BJ (cell line): ENCODE measurements at places on chromosomes 3 and 15. TPM values are rescaled to one million over a fixed set of nuclear protein-coding genes. Genes with fewer than 3 reads are reported as not detected.

DNA sequence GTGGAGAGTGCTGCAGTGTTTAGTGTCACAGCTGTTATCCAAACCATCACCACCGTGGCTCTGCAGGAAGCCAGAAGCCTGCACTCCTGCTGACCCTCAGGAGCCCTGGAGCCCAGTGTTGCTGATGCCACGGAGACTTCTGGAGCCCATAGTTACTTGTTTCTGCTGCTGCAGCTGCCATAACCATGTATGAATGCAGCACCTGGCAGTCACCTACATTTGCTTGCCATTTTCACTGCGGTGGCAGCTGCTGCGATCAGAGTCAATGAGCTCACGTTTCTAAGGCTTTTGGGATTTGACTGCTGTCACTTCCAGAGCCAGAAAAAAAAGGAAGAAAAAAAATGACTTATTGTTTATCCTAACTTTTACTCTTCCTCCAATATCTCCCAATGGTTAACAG is 299.2 kb upstream of the THRB start:
- DNase-seq = no peak

- DNase-seq = no peak
These were observed 734 bp downstream of the TBL1XR1 start for GRCh38 chr3:177196456-177197040.

- DNase-seq = no peak
These were observed 713.5 kb upstream of the ARPP21 start for GRCh38 chr3:34925851-34926250.

GRCh38 chr3:104234442-104235194 is 1132.1 kb upstream of the ALCAM start:
- DNase-seq = no peak

GRCh38 chr15:57322602-57323250 is 53.6 kb upstream of the CGNL1 start:
- DNase-seq = no peak

GRCh38 chr3:105806359-105806758 is 62.5 kb downstream of the CBLB start:
- DNase-seq = no peak

DNA sequence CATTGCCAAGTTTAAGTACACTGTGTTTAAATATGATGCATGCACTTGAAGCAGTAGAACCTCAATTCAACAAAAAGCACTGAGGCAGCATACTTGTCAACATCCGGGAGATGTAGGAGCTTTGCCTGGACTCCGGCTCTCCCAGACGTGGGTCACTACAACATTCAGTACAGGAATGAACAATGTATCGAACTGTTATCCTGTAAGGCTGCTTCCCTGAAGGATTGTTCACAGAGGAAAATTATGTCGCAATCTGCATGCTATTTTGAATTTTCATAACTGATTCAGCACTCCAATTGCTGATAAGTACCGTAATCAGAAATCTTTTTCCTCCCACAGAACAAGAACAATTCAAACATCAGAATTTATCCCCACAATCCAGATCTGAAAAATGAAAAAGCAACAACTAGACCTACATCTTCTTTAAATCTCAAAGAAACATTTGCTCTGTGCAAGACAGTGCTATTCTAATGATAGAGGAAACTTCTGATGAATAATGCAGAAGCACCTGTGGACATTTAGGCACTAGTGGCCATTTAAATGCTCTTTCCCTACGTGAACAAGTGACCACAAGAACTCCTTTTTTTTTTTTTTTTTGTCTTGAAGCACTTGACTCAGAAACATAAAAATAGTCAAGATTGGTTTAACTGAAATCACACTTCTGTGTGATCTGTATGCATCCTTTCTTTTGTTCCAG is 113.4 kb downstream of the PLCH1 start:
- no peak for DNase-seq

DNA sequence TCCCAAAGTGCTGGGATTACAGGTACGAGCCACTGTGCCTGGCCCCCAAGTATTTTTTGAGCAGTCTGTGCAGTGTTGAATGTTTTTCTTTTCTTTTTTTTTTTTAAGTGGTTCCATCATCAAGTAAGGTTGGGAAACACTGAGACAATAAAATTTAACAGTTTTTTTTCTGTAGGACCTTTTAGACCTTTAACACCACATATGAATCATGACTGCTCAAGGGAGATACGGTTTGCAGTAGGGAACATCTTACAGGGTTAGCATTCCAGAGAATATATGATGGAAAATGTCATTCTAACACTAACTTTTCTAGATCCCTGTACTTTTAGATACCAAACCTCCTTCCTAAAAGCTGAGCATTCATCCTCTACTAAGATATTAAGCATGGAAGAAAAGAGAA is 41.7 kb downstream of the SNX4 start:
- no peak for DNase-seq

- DNase-seq = no peak
These were observed 133.1 kb upstream of the PLXNA1 start for GRCh38 chr3:126849768-126850167.

- no peak for DNase-seq
These were observed 120.2 kb upstream of the IGSF10 start for GRCh38 chr3:151581035-151581434.

DNA sequence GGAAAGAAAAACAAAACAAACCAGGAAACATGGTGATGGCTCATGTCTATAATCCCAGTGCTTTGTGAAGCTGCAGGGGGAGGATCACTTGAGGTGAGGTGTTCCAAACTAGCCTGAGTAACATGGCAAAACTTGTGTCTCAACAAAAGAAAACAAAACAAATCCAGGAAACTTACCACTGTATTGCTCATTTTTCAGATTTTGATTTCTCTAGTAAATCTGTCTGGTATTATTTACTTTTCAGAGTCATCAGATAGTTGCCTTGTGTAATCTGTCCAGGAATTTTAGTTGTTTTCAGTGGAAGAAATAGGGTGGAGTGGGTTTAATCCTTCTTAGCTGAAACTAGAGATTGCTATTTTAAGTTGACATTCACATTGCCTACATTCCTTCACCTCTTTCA is 91.8 kb upstream of the ALCAM start:
- peak; percentile 45 for DNase-seq

DNA sequence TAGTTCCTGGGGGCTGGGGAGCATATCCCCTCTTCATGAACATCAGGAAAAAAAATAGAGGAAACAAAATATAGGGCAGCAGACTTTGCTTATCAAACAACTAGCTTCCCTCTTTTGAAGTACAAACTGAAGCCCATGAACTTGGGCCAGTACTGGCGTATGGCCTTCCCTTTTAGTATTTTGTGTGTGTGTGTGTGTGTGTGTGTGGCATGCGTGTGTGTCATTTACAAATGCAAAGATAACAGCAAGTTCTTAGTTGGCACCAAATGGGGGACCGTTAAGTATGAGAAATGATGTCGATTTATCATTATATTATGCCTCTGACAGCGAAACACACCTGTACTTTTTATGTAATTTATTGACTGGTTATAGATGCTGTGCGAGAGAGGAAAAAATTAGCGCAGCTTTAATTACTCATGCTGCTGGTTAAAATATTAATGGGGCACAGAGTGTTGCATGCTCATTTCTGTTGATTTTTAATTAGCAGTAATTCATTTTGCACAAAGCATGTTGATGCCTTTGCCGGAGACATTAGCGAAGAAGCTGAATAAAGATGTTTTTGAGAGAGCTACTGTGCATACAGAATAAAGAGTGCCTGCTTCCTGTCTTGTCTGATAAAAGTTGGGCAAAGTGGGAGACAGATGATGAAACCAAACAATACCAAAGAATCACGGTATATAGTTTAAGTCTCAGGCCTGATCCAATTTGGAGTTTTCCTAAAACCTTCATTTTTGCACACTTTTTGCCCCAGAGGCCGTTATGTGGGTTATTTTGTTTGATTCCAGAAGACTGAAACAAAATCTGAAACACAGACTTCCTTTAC is 297.1 kb downstream of the SATB1 start:
- no peak for DNase-seq

- no peak for DNase-seq
These were observed 306.6 kb upstream of the KCNH8 start for GRCh38 chr3:18841422-18842343.

- no peak for DNase-seq
These were observed 5.6 kb upstream of the DCLK3 start for GRCh38 chr3:36769926-36770325.

- DNase-seq = no peak
These were observed 1.8 kb downstream of the CAMKV start for GRCh38 chr3:49867871-49868321.

- DNase-seq = no peak
These were observed 231.8 kb downstream of the SQOR start for GRCh38 chr15:45866616-45867015.

DNA sequence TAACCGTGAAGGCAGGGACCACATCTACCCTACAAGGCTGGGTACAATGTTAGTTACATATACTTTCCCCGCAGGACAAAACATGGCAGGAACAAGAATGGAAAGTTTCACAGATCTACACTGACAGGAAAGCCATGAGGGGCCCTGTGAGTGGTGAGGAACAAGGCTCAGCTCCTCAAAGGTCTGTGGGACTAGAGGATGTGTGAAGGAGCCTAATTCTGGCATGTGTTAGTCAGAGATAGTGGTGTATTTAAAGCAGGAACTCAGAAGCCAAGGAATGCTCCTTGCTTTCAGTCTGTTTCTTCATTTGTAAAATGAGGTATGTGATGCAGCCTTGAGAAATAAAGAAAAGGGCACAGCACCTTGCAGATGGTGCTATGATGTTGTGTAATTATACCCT is 25.1 kb downstream of the ETV5 start:
- no peak for DNase-seq

DNA sequence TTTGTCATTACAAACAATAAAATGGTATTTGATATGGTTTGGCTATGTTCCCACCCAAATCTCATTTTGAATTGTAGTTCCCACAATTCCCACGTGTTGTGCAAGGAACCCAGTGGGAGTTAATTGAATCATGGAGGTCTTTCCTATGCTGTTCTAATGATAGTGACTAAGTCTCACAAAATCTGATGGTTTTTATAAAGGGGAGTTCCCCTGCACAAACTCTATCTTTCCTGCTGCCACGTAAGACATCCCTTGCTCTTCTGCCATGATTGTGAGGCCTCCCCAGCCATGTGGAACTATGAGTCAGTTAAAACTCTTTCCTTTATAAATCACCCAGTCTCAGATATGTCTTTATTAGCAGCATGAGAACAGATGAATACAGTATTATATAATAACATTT is 15.4 kb upstream of the AADAC start:
- DNase-seq = no peak

- DNase-seq = no peak
These were observed 63.6 kb upstream of the NR2E3 start for GRCh38 chr15:71746719-71747118.

DNA sequence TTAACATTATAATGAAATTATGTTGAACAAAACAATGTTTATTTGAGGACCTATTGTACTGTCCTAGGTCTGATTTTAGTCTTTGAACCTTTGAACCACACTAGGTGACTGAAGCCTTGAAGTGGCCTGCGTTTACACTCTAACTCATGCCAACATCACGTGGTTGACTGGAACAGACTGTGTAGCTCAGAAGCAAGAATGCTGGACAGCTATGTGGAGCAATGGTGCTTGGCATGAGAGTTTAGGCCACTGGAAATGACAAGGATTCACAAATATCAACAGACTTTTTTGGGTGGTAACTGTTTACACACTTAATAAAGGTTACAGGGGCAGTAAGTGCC is 391.5 kb downstream of the RAP2B start:
- DNase-seq = no peak

- DNase-seq = peak; percentile 68
These were observed 919.3 kb downstream of the TUSC7 start for GRCh38 chr3:117628823-117629291.

DNA sequence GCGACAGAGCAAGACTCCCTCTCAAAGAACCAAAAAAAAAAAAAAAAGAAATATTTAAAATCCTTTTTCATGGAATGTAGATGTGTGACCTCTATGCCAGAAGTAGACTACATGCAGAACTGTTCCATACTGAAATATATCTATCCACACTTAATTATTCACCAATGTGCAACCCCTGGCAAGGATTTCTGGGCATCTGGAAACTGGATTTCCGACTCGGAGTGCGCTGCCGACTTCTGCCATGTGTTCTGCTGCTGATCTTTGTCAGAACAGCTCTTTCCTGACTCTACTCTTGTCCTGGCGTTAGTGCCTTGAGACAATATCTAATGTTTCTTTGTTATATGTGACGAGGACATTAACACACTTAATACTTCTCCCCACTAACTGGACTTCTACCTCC is 11.7 kb downstream of the LIPH start:
- DNase-seq = no peak

DNA sequence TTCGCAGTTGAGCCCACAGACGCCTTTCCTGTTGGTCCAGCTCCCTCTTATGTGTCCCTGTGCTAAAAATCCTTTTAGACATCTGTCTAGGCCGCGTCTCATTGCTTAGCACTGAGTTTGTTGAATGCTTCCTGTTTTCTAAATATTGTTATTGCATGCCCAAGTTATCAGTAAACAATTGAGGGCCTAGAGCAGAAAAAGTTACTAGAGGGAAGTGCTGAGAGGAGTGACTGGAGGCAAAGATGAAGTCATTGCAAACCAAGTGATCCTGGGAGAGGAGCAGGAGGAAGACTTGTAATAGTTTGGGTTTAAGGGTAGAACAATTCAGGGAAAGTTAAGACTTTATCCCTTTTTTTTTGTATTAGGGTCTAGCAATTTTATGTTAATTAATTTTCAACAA is 88.1 kb downstream of the DCUN1D1 start:
- no peak for DNase-seq

DNA sequence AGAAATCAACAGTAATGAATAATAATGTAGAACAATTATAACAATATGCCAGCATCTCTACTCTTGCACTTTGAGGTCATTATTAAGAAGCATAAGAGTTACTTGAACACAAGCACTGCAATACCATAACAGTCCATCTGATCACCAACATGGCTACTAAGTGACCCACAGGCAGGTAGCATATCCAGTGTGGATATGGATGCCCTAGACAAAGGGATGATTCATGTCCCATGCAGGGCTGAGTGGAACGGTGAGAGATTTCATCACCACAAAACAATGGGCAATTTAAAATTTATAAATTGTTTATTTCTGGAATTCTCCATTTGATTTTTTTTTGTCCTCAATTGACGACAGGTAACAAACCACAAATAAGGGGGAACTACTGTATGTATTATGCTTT is 107.7 kb upstream of the TSC22D2 start:
- DNase-seq = no peak

- DNase-seq = peak; percentile 4
These were observed 25.9 kb downstream of the ACP3 start for GRCh38 chr3:132343018-132343612.

DNA sequence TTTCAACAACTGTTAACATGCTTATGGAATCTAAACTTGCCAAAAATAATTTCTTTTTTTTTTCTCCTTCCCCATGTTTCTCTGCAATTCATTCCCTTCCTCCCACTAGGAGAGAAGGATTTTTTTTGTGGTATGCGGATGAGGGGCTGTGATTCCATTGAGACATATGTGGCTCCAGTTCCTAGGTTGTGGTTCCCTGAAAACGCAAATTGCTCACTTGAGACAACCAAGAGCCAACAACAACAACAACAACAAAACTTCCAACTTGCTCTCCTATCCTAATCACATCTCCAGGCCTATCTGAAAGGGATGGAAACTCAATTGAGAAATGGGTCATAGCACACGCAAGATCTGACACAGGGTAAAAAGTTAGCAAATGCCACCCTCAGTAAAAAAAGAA is 406.5 kb upstream of the TGFBR2 start:
- no peak for DNase-seq

LDHAL6B gene
- not detected in 2 replicates for polyA plus RNA-seq

AMT gene
- polyA plus RNA-seq = 6.3 and 9.1 TPM in 2 replicates

SLC2A2 gene
- polyA plus RNA-seq = not detected in 2 replicates

SEC22C gene
- polyA plus RNA-seq = 45.9 and 47.8 TPM in 2 replicates

CASR gene
- not detected in 2 replicates for polyA plus RNA-seq

SLC24A5 gene
- polyA plus RNA-seq = not detected in 2 replicates

SLC6A20 gene
- not detected in 2 replicates for polyA plus RNA-seq

SV2B gene
- 0.01 TPM in 1 of 2 replicates, not detected in the other for polyA plus RNA-seq

DUOXA1 gene
- polyA plus RNA-seq = not detected in 2 replicates

POLG gene
- 13.9 and 17.6 TPM in 2 replicates for polyA plus RNA-seq

COPG1 gene
- polyA plus RNA-seq = 181 and 220 TPM in 2 replicates

CLRN1 gene
- polyA plus RNA-seq = not detected in 2 replicates
